ENCODE measurements at places on chromosomes 7 and 10. TPM values are rescaled to one million over a fixed set of nuclear protein-coding genes. Genes with fewer than 3 reads are reported as not detected.

PTPRE gene
- total RNA-seq = 55.5 TPM

DPY19L1 gene
- 10.2 TPM for total RNA-seq

ANKRD22 gene
- total RNA-seq = 0.78 TPM

DNA sequence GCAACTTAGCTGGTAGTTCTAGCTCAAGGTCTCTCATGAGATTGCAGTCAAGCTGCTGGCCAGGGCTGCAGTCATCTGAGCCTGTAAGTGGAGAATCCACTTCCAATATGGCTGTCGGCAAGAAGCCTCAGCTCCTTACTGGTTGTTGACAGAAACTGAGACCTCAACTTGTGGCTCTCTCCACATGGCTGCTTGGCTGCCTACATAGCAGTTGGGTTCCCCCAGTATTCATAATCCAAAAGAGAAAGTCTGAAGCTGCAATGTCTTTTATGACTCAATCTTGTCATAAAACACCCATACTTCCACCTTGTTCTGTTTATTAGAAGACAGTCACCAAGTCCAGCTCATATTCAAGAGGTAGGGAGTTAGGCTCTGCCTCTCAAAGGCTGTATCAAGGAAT lies 334.9 kb upstream of the KMT2E start:
- DNase-seq = no peak

DNA sequence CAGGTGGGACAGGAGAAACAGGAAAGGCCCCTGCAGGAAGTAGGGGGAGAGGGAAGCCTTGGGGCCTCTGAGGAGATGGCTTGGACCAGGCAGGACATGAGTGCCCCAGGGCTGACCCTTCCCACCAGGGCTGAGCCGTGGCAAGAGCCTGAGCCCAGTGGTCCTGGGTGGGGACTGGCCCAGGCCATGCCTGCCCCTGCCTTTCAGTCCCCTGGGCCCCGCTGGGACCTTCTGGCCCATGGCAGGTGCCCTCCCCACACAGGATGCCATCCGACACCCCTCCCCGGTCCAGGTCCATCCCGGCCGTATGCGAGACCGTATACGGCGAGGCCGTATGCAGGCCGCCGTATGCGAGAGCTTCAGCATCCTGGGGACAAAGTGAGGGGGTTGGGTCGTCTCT lies 2.0 kb downstream of the GRIFIN start:
- no peak for DNase-seq

- DNase-seq = no peak
Measured at GRCh38 chr10:103276896-103277712, at the start of gene INA. Gene INA (plus strand): TSS chr10:103277138. CDS start chr10:103277212, 74 bp downstream.

MPP7 gene
- total RNA-seq = 13.2 TPM

DNA sequence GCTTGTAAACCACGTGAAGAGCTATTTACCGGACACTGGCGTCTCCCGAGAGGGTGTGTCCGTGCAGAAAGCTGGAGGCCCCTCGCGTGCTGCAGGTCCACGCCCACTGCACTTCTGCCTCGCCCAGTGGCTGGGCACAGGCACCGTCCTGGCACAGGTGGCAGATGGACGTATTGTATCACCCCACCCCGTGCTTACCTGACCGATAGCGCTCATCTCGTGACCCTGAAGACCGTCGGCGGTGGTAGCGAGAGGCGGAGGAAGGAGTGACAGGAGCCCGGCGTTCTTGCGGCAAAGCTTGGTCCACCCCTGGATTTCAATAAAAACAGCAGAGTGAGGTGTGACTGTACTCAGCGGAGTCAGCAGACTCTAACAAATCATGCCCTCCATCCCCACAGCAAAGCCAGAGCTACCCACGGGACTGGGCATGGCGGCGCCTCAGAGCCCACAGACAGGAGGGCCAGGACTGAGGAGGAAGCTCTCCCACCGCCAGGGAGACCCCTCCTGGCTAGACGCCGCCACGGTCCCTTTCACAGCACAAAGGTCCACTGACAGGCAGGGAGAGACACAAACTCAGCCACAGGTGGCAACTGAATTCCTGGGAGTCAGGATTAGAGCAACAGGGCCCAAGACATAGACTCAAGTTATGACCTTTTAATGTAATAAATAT lies 217.1 kb downstream of the DIP2C start:
- DNase-seq = no peak

DNA sequence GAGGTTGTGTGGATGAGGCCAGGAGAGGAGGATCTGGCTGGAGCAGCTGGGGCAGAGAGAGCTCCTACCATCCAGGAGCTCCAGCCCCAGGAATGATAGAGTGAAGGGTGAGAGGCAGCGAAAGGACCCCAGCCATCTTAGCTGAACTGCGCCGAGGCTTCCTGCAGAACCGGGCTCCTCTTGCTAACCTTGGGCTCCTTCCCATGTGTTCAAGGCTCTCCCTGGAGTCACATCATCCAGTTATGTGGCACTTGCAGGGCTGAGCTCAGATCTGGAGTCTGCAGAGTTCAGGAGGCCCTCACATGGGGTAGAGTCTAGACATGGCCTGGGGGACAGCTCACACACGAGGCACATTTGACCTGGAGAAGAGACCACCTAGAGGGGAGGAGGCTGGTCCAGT lies 225.0 kb upstream of the ZNF32 start:
- no peak for DNase-seq

CASD1 gene
- 16.7 TPM for total RNA-seq

DNA sequence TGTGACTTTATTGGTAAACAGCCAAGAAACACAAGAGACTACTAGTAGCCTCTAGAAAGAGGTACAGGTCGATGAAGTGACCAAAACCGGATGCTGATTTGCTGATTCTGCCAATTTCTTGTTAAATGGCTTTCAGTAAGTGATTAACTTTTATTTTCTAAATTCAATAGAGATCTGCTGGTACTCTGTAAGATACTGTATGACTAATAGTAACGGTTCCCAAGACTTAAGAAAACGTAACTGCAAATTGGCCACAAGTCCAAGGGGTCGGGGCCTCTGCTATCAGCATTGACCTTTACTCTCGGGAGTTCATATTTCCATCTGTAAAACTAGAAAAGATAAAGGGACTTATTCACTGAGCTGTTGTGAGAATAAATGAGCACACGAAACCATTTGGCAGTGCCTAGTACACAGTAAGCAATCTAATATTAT lies 1.4 kb downstream of the FAM3C start:
- DNase-seq = no peak

OR6V1 gene
- not detected for total RNA-seq

DNA sequence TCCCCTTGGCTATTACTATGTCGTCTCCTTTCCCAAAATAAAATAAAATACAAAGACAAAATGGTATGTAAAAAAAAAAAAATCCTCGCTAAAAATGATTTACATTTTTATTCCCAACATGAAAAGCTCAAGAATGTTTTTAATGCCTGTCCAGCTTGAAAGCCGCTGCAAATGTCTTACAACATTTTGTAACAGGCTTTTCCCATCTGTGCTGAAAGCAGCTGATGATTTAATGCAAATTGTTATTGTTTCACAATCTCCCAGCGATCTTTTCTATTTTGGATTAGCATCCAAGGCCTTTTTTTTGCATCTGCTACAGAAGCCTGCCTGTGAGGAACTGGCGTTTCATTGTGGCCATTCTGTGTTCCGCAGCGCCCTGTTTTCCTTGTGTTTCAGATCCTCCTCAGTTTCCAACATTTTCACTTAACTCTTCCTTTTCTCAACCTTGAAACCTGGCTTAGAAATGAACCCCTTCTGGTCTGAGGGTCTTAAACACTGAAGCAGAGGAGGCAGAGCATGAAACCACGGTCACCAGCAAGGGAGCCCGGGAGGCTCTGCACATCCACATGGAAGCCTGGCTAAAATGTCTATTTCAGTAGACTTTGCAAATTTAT lies 712.1 kb downstream of the PARD3 start:
- DNase-seq = no peak

DNA sequence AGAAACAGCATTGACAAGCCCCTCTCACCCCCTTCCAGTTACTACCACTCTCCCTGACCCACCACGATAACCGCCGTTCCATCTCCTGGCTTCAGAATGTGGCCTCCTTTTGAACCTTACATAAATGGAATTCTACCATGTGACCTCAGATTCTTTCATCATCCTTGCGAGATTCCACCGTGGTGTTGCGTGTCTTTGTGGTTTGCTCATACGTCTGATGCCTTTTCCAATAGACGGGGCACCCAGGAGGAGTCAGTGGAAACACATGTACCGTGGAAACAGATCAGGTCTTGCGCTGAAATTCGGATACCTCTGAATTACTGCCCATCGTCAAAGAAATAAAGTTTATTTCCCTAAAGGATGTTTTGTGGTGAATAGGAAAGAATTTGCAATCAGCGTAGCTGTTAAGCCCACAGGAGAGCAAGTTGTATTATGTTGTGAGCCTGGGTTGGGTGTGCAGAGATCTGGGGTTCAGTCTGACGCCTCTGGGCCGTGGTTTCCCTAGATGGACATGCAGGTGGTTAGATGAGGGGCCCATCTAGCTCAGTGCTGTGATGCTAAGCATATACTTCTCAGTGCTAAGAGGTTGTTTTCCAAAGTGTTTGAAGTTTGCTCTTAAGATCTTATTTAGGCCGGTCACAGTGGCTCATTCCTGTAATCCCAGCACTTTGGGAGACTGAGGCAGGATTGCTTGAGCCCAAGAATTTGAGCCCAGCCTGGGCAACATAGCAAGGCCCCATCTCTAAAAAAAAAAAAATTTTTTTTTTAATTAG lies 29.1 kb downstream of the GTF2IRD1 start:
- DNase-seq = no peak

DNA sequence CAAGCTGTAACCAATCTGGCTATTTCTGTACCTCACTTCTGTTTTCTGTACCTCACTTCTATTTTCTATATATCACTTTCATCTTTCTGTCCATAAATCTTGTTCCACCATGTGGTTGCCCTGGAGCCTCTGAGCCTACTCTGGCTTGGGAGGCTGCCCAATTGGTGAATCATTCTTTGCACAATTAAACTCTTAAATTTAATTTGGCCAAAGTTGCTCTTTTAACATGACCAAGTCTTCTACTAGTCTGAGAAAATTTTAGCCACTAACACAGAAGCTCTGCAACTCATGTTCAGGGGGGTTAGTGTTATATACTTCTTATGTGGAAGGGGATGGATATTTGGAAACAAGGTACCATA lies 503.5 kb downstream of the KIF20B start:
- DNase-seq = no peak

SPOCK2 gene
- 209 TPM for total RNA-seq

- DNase-seq = no peak
Measured at GRCh38 chr10:29343607-29344038, 54.8 kb downstream of the LYZL1 start.

DNA sequence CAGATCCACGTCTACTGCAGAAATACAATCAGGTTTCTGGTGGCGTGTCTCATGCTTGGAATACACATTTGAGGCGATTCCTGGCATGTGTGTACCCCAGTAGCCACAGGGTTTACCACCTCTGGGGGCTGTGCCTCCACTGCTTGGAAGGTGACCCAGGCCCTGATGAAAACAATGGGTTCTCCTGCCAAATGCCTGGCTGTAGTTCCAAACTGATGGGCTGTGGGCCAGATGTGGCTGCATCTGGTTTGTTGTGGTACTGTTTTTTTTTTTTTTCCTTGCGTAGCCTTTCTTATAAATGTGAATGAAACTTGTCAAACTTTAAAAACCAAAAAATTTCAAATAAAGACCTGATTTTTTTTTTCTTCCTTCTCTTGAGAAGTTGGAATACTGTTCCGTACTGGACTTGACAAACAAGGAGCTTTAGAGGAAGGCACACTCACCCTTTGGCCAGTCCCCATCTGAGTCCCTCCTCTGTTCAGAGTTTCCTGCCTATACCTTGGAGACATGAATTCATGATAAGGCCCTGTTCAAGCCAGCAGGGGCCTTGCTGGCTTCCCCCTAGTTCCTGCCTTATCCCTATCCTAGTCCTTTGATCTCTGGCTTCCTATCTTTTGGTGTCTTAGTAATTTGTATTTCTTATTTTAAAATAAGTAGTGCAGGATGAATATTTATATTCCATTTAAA lies 217.1 kb downstream of the PHTF2 start:
- no peak for DNase-seq

DNA sequence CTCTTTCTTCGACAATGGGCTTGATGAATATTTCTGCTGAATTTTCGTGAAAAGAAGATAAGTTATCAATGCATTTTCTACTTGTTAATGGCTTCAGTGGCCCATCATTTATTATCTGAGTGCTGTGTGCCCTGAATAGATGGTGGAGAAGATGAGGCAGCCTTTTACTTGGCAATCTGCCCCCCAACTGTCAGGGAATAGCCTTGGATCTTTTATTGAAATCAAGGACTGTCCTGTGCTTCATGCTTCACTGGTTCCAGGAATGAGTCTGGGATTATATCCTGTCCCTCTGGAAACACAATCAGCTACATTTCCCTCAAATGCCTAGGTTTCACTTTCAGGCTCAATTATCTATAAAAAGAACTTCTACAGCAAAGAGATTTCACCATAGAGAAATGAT lies 75.9 kb upstream of the NXPH1 start:
- DNase-seq = no peak

- DNase-seq = no peak
Measured at GRCh38 chr7:10483671-10484070, 490.0 kb upstream of the PHF14 start.

CAMK2G gene
- total RNA-seq = 26.2 TPM

- peak; percentile 70 for DNase-seq
Measured at GRCh38 chr10:110852255-110852896, 19.4 kb upstream of the PDCD4 start.

- no peak for DNase-seq
Measured at GRCh38 chr7:41244246-41244645, 458.6 kb downstream of the INHBA start.

GRCh38 chr10:102196893-102197292 lies 29.2 kb upstream of the ELOVL3 start:
- DNase-seq = no peak

GRCh38 chr7:28956608-28957063 lies 1.5 kb downstream of the TRIL start:
- DNase-seq = no peak

- no peak for DNase-seq
Measured at GRCh38 chr10:131762789-131763696, 137.8 kb upstream of the PPP2R2D start.

TUBB8 gene
- 0.32 TPM for total RNA-seq

DNA sequence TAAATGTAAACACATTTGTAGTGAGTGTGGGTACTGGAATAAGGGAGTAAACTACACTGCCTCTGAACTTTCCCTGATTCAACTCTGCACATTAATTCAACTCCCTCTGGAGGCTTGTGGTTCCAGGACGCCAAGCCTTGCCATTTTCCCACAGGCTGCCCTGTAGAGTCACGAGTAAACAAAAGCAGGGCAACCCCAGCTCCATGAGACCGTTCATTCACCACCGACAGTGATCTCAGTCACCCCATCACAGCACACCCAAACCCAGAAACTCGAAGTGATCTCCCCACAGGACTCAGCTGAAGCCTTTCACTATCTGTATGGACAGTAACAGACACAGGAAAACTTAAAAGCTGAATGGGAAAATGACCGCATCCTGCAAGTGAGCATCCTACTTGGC lies 218.8 kb upstream of the FRMD4A start:
- DNase-seq = no peak

GRCh38 chr7:28731092-28731658 lies 227.0 kb downstream of the TRIL start:
- DNase-seq = no peak

HABP2 gene
- not detected for total RNA-seq

- no peak for DNase-seq
Measured at GRCh38 chr10:122232769-122233168, 38.3 kb upstream of the BTBD16 start.

GRCh38 chr7:30572212-30572841 lies 22.4 kb upstream of the GARS1 start:
- DNase-seq = no peak

Measured in activated naive CD4-positive, alpha-beta T cell treated with anti-CD3 and anti-CD28 coated beads, Interleukin-2, amount 50 U/mL, for 72 hours (primary cell).